GM12891 (cell line): ENCODE measurements at places on chromosomes 16 and 17.

- no peak for DNase-seq
Observed at GRCh38 chr16:67668495-67669157, 2.0 kb downstream of the C16orf86 start.

DNA sequence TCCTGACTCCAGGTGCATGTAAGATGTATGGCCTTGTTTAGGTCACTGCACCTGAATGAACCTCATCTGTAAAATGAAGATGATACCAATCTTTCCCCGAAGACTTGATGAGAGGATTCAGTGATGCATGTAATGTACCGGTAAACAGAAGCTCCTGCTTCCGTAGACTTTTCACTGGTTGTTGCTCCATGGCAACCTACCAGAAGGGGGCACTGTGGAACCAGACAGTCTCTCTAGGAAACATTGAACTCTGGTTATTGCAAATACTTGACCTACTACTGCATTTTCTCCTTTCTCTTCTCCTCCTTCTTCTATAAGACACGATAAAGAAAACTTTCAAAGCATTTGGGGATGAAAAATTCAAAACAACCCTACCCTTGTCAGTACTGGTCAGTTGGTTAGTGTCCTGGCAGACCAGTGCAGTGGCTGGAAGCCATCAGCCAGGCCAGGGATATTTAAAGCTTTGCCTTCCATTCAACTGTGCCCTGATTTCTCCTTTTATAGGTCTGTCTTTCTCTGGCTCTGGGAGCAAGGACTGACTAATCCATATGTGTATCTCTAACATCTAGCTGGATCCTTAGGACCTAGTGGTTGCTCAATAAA, 667.4 kb upstream of the SALL1 start:
- DNase-seq = peak; percentile 4

DNA sequence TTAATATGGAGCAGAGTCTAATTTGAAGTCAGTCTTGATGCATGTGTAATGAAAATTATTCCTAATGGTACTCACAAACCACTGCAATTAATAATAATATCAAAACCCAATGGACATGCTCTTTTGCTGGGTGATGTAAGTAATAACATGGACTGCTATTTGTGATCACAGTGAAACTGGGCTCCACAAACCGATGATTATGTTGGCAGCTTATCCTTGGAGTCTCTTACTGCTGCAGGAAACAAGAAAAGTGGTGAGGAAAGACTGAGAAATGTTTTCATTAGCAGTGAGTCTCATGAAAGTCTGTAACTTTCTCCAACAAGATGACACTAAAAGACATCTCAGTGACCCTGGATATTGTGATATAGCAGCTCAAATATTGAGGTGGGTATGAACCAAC, 45.2 kb downstream of the TMEM100 start:
- no peak for DNase-seq

DNA sequence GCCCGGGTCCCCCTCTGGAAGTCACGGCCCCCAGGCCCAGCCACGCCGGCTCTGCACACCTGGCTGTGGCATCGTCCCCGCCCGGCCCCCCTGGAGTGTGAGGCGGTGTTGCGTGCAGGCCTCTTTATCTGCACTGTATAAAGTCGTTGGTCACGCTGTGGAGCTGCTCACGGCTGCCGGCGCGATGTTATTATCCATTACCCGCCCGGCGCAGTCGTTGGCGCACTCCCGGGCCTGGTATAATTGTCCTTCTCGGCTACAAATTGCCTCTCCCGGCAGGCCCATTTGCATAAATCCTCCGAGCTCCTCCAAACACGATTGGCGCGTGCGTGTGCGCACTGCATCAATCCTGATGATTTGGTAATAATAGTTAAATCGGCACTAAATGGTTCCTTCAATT, 57.8 kb downstream of the BAHCC1 start:
- DNase-seq = no peak

DNA sequence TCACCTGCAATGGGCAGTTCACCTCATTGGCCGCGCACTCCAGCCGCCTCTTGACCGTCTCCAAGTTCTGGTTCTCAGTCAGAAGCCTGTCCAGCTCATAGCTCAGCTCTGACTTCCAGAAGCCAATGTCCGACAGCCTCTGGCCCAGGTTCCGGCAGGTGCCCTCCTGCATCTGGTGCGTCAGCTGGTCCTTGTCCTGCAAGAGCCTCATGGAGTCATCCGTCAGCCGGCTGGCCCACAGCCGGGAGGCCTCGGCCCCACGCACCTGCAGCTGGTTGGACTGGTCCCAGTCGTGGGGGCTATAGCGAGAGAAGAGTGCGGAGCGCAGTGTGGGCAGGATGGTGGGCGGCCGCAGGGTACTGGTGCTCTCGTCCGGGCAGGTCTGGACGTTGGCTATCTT, 424 bp downstream of the TEKT5 start:
- DNase-seq = no peak

- peak; percentile 20 for DNase-seq
Observed at GRCh38 chr17:76078860-76079534, at the start of gene ZACN. TSS of gene ZACN (plus strand) at chr17:76079182. CDS start at chr17:76079265, 83 bp downstream.

GRCh38 chr16:2428051-2428783, 1.0 kb upstream of the CCNF start:
- no peak for DNase-seq

DNA sequence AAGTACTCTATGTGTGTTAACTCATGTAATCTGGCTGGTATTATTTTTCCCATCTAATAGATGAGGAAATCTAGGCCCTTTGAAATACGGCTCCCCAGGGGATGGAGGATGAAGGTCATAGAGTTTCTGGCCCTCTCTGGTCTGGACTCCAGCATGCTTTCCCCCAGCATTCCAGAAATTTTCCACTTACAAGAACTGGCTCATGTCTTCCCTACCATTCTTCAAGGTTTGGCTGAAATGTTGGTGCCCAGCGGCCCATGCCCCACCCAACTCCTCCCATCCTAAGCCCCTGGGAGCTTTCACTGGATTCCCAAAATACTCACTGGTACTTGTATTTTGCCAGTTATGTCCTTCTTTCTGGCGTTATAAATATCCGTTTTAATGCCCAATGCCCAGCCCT, 237.5 kb upstream of the NLRP1 start:
- DNase-seq = no peak

GRCh38 chr16:81510016-81510415, 65.4 kb downstream of the CMIP start:
- DNase-seq = no peak

DNA sequence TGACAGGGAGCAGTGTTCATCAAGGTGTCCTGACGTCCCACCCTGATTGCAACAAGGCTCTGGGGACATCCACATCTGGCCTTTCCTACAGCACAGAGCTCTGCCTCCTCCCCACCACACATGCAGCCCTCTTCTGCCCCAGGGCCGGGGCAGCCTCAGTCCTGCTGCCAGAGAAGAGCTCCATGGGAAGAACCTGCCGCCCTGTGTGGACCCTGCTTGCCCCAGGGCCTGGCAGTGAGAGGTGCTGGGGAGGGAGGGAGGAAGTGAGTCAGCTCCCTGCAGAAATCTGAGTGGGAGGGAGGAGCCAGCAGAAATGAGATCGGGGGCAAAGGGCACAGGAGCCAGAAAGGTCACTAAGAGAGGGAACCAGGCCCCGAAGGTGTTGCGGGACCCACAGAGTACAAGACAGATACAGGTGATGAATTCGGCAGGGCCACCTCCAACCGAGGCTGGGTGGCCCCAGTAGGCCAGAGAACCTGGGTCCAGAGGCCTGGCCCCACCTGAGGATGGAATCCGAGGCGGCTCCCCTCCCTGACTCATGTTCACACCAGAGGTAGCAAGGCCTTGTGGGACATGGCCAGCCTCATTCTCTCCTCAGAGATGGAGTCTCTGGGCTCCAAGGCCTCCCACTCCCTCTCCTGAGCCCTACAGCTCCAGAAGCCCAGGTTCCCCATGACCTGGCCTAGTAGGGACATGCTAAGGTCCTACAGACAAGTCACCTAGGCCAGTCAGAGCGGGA, 24.8 kb downstream of the MYO18A start:
- DNase-seq = no peak

GRCh38 chr17:82332669-82333278, 792 bp downstream of the SECTM1 start:
- no peak for DNase-seq
